ENCODE measurements at places on chromosomes 6 and 20.
A peak's percentile ranks its signal among the peaks of the same experiment; 100 is the strongest.

GRCh38 chr20:21702553-21703470 lies 2.7 kb upstream of the PAX1 start:
- peak; percentile 29 for DNase-seq

DNA sequence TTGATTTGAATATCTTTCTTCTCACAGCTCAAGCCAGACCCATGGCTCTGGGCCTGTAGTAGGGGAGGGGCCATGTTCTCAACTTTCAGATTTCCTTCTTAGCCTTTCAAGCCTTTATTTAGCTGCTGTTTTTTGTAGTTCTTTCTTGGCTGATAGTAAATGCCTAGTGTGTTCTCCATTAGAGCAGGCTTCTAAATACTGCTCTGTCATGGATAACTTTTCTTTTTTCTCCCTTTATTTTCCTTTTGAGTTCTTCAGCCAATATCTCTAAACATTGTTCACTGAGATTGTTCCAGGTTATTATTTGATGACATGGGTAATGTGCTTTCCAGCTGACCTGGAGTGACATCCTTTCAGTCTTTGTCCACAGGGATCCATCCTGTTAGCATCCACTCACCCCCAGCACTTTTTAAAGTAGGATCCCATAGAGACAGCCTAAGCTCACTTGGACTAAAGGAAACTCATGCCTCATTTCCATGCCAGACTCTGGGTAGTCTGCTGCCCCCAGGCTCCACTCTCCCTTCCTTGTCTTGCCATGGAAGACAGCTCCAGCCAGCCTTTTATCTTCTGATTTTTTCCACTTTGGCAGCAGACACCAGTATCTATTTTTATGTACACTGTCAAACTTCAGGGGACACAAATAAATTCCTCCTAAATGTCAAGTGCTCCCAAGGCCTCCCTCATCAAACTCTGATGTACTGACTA lies 645.6 kb downstream of the RNF144B start:
- DNase-seq = no peak

- peak; percentile 56 for DNase-seq
These were observed 2.8 kb downstream of the RAET1E start for GRCh38 chr6:149895048-149895590.

GRCh38 chr6:87705070-87705691 lies 3.1 kb upstream of the AKIRIN2 start:
- DNase-seq = peak; percentile 22

DNA sequence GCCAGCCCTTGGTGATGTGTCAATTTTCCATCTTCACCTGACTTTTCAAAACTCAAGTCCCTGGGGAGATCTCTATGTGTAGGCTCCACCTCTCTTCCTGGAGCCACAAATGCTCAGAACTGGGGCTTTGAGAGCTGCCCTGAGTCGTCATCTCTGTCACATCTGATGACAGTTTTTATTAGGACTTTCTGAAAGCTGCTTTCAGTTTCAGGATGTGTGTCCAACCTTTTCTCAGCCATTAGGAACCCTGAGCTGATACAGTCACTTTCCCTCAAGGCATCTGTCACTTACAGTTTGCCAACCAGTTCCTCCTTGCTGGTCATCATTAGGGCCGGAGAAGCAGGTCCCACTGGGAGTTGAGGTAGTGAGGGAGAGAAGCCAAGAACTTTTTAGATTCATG lies 365.9 kb upstream of the CHD6 start:
- no peak for DNase-seq

- DNase-seq = no peak
These were observed 21.5 kb downstream of the LAMA4 start for GRCh38 chr6:112232845-112233256.

DNA sequence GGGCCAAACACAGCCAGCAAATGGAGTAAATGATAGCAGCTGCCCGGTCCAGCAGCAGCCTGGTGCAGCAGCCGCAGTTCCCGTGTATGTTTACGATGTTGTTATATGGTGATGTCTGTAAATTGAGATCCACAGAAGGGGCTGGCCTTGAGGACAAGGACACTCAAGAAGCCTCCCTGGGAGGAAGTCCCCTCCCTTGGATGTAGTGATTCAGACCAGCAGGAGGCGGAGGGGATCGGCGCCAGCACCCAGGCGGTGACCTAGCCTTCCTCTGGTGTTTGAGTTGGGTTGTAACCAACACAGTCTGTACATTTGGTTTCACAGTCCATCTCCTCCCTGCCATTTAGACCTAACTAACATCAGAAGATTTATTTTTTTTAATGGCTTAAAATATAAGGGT lies 187.8 kb downstream of the SYNDIG1 start:
- DNase-seq = no peak

- DNase-seq = no peak
These were observed 10.9 kb downstream of the PMEPA1 start for GRCh38 chr20:57698867-57699275.

DNA sequence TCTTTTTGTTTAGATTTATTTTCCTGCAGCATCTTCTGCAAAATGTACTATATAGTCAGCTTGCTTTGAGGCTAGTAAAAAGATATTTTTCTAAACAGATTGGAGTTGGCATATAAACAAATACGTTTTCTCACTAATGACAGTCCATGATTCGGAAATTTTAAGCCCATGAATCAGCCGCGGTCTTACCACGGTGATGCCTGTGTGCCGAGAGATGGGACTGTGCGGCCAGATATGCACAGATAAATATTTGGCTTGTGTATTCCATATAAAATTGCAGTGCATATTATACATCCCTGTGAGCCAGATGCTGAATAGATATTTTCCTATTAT lies 3.2 kb downstream of the FOXC1 start:
- no peak for DNase-seq

DNA sequence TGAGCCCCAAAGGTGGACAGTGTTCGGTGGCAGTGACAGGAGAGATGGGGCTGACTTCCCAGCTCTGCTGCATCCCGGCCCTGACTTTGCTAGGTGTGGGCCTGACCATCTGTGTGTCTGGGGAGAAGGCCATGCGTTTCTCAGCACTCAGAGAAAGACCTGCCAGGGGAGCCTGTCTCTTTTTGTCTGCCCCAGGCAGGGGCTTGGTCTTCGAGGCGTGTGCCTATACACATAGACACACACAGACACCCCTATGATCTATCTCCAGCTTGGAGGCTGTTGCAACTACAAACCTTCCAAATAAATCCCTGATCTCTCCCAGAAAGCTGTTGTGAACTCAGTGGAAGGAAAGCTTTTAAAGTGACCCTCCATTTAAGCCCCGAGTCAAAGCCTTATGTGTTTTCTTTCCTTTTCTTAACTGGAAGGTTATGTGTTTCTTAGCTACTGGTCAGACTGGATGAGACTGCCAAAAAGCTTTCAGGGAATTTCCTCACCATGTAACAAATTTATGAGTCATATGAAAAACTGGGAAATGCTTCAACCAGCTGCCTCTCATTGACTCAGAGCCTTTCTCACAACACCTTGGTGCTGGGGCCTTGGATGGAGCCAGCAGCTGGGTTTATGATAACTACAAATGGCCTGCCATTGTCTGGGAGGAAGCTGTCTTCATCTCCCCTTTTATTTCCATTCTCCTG lies 102.6 kb downstream of the CDC5L start:
- peak; percentile 91 for DNase-seq

- no peak for DNase-seq
These were observed 173.4 kb downstream of the MRPL14 start for GRCh38 chr6:43953794-43954310.

DNA sequence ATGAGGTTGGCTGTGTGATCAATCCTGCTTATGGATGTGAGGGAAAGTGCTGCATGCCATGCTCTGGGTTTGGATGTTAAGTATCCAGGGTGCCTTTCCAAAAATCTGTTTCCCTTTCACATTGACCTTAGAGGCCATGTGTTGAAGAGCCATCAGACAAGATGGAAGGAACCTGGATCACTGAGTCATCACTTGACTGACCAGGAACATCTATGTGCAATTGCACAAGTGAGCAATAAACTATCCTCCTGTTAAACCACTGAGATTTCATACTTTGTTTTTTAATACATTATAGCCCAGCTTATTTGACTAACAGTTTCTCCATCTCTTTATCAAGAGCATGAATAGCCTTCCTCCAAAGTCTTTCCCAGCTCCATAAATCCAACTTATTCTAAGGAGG lies 17.8 kb upstream of the TMEM14A start:
- DNase-seq = no peak

DNA sequence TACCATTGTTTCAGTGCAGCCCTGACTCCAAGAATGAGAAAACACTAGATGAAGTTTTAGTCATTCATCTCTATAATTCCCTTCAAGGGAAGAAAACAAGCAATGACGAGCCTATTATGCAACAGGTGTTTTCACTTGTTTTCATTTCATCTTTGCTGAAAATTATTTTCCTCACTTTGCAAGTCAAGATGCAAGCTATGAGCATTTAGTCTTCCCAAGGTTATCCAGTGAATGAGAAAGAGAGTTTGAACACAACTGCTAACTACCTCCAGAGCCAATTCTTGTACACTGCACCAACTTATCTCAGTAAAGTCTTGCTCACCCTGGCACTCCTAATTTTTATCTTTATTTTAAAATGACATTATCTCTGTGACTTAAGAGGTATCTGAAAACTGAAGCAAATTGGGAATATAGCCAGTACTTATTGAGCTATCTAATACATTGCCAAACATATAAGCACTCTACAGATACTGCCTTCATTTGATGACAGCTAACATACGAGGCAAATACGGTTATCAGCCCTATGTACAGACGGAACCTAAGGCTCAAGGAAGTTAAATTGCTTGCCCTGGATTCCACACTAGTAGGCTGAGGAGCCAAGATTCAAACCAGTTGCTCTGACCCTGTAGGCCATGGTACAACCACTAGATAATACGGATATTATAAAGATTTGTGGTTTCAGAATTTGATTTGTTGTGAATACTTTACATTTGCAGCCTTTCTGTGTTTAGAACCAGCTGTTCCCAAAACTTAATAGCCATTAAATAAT lies 36.8 kb downstream of the MOXD1 start:
- DNase-seq = no peak

DNA sequence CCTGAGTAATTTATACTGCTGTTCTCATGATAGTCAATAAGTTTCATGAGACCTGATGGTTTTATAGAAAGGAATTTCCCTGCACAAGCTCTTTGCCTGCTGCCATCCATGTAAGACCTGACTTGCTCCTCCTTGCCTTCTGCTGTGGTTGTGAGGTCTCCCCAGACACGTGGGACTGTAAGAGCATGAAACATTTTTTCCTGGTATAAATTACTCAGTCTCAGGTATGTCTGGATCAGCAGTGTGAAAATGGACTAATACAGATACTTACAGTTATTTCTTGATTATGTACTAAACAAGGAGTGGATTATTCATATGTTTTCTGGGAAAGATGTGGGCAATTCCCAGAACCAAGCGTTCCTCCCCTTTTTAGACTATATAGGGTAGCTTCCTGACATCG lies 1.9 kb upstream of the TRIM38 start:
- no peak for DNase-seq

DNA sequence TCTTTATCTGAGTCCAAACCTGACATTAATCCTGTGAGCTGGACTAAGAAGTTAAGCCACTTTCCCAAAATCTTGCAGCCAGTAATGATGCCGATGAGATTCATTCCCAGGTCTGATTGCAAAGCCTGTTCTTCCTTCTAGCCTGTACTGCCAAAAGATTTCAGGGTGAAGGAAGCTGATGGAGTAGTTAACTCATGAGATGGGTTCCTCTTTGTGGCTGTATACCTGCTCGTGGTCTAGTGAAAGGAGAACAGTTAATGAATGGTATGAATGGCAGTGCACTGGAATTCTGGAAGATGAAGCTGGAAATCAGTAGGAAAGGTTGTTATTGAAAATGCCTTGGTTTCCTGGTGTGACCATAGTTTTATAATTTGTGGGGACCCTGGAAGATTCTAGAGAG lies 112.0 kb downstream of the FYN start:
- no peak for DNase-seq

DNA sequence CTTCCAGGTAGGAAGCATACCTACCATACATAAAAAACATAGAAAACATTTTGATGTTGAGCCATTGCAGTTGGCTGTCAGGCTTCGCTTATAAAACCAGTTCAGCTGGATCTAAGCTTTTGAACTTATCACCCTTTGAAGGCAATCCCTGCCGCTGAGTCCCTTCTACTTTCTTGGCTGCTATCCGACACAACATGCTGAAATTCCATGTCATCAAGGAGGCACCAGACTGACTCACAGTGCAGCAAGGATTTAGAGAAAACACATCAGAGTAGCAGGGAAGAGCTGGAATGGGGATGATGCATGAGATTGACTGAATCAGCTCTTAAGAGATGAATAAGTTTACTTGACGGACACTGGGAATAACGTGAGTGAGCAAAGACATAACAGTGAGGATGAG lies 135.0 kb upstream of the MAN1A1 start:
- peak; percentile 30 for DNase-seq

GRCh38 chr6:55868771-55869479 lies 6.5 kb downstream of the BMP5 start:
- DNase-seq = no peak

- peak; percentile 59 for DNase-seq
These were observed 74.0 kb upstream of the MYL9 start for GRCh38 chr20:36467076-36467999.

- no peak for DNase-seq
These were observed 293.9 kb downstream of the KHDC1L start for GRCh38 chr6:72931325-72931887.

GRCh38 chr6:34595332-34596184 lies 39.4 kb upstream of the SPDEF start:
- DNase-seq = no peak

DNA sequence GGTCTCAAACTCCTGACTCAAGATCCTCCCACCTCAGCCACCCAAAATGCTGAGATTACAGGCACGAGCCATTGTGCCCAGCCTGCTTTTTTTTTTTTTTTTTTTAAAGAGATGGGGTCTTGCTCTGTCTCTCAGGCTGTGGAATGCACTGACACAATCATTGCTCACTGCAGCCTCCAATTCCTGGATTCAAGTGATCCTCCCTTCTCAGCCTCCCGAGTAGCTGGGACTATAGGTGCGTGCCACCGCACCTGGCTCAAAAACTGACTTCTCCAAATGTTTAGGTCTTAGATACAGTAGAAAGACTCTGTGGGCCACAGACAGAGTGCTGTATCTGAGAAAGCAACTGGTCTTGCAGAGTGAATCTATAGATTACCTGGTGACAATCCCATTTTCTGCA lies 31.1 kb upstream of the SLC4A11 start:
- no peak for DNase-seq

DNA sequence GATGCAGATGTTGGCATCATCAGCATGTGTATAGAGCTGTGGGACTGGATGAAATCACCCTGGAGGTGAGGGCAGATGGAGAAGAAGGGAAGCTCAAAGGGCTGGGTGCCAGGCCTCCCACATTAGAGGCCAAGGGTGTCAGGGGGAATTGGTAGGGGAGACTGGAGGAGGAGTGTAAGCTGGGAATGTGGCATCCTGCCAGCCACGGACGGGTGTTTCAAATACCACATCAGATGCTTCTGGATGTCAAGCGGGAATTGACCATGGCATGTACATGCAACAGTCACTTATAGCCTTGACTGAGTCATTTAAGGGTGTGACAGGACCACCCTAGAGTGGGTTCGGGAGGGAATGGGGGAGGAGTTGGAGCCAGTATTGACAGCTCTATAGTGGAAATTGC lies 9.6 kb downstream of the ERGIC3 start:
- no peak for DNase-seq
